ENCODE measurements at places on chromosomes 2 and 18. TPM values are rescaled to one million over a fixed set of nuclear protein-coding genes. Genes with fewer than 3 reads are reported as not detected.

The RUFY4 gene
- not detected for polyA plus RNA-seq

The ZNF892 gene
- polyA plus RNA-seq, result 1.8 TPM

The ADRA2B gene
- polyA plus RNA-seq, result 0.05 TPM

The LYPD1 gene
- polyA plus RNA-seq, result not detected

The PROM2 gene
- 48.8 TPM for polyA plus RNA-seq

The LINC00305 gene
- not detected for polyA plus RNA-seq

The CIB4 gene
- polyA plus RNA-seq, result not detected

The CPS1 gene
- 14.9 TPM for polyA plus RNA-seq

The NEU2 gene
- not detected for polyA plus RNA-seq

The ZNF385B gene
- polyA plus RNA-seq, result not detected

The GPC1 gene
- 178 TPM for polyA plus RNA-seq

The C2orf66 gene
- polyA plus RNA-seq, result 0.14 TPM

The CNGA3 gene
- not detected for polyA plus RNA-seq

The SCTR gene
- not detected for polyA plus RNA-seq

The ANKMY1 gene
- polyA plus RNA-seq, result 4.1 TPM

The KCNF1 gene
- 0.26 TPM for polyA plus RNA-seq

The TMEM200C gene
- polyA plus RNA-seq, result not detected

The G6PC2 gene
- polyA plus RNA-seq, result not detected

The UGT1A7 gene
- polyA plus RNA-seq, result not detected

The GALNT5 gene
- polyA plus RNA-seq, result 10.4 TPM

The EFR3B gene
- polyA plus RNA-seq, result 0.02 TPM

The GPBAR1 gene
- polyA plus RNA-seq, result 0.03 TPM

The SETBP1 gene
- 7.4 TPM for polyA plus RNA-seq
